Naive thymus-derived CD4-positive, alpha-beta T cell (primary cell): ENCODE measurements at places on chromosomes 2 and 18. TPM values are rescaled to one million over a fixed set of nuclear protein-coding genes. Genes with fewer than 3 reads are reported as not detected.

SPC25 gene
- 0.29 TPM for total RNA-seq

IL1F10 gene
- total RNA-seq, result not detected

SERPINB12 gene
- not detected for total RNA-seq

DIPK1C gene
- not detected for total RNA-seq

PLEKHH2 gene
- 2.0 TPM for total RNA-seq

IL1R2 gene
- total RNA-seq, result not detected

KRTCAP3 gene
- total RNA-seq, result 9.9 TPM

MAP4K4 gene
- 138 TPM for total RNA-seq

DNMT3A gene
- total RNA-seq, result 106 TPM

RFX8 gene
- total RNA-seq, result 1.2 TPM

ITGA6 gene
- total RNA-seq, result 135 TPM

SULT6B1 gene
- total RNA-seq, result not detected

OTX1 gene
- not detected for total RNA-seq

PDCD1 gene
- not detected for total RNA-seq

EVA1A gene
- total RNA-seq, result not detected in 2 replicates

GKN1 gene
- total RNA-seq, result not detected

PROKR1 gene
- not detected for total RNA-seq

IL18R1 gene
- 5.3 TPM for total RNA-seq

GCG gene
- not detected for total RNA-seq

IGFBP2 gene
- not detected for total RNA-seq
